ENCODE measurements at places on chromosomes 5 and 9.

- DNase-seq = no peak
Observed at GRCh38 chr5:90305041-90305720, 104.4 kb downstream of the CETN3 start.

GRCh38 chr5:57456531-57457135 lies 26.0 kb downstream of the ACTBL2 start:
- DNase-seq = no peak

DNA sequence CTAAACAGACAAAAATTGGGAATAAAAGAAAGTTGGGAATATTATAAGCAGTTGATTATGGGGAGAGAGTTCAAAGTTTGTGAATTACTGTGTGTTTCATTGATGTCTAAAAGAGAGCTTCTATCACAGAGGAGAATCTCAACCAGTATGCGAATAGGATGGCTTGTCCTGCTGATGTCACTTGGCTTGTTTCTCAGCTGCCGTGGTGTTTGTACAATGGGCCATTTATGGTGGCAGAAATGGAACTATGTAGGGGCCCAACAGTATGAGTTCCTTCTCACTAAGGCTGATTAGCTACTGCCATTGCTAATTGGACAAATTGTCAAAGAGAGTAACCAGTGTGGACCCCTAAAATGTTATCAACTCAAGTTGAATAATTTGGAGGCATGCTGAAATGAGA lies 103.9 kb downstream of the ST8SIA4 start:
- no peak for DNase-seq

DNA sequence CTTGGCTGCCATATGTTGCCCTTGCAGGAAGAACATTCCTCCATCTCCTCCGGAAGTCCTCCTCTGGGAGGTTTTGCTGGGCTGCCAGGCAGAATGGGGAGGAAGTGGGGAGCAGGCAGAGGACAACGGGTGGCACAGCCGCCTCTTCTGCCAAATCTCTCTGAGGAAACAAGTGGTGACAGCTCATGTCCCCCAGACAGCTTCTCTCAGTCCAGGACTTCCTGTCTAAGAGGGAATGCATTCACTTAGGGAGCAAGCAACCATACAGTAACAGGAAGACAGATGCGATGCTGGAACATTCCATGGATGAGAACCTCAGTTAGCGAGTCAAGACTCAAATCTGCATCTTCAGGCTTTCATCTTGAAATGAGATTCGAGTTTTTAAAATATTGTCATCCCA lies 701.0 kb downstream of the SEMA5A start:
- DNase-seq = no peak

GRCh38 chr5:146836226-146836842 lies 42.2 kb downstream of the PPP2R2B start:
- no peak for DNase-seq

GRCh38 chr5:59484618-59485017 lies 408.9 kb downstream of the PDE4D start:
- DNase-seq = no peak

DNA sequence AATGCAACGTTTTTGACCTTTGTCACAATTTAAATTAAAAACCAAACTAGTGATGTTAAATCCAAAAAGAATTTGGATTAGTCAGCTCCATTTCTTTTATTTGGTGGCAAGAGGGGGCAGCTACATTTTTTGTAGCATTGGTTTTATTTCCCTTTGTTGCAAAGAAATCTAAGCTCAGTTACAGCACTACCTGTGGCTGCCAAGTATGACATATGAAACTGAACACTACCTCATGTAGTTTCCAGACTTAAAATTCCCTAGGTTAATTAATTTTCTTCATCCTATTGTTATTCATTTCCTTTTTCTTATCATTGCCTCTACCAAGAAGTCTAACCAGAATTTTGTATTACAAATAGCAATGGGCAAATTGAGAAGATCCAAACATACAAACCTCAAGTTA lies 393.5 kb downstream of the BRINP1 start:
- no peak for DNase-seq

DNA sequence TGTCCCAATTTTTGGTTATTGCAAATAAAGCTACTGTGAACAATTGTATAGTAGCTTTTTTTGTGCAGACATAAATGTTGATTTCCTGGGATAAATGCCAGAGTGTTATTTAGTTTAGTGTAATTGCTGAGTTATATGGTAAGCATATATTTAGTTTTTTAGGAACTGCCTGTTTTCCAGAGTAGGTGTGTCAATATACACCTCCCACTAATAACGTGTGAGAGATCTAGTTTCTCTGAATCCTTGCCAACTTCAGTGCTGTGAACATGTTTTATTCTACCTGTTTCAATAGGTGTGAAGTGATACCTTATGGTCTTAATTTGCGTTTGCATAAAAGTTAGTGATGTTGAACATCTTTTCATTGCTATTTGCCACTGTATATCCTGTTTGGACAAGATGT lies 9.1 kb upstream of the OR2S2 start:
- no peak for DNase-seq

DNA sequence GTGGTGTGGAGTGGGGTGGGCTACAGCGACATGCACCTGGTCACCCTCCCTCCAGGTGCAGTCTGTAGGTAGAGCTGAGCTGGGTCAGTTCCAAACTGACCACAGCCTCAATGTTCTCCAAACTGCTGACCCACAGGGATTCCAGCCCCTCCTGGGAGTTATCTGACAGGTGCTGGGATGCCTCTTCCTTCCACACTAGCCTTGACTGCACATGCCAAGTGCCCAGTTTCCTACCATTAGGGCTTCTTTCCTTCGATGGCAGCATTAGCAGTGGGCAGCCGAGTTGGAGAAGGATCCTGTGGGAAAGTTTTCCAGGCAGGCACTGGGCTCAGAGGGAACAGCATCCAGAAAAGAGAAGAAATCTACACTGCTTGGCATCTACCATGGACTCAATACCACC lies 64.0 kb upstream of the GABRP start:
- DNase-seq = no peak

DNA sequence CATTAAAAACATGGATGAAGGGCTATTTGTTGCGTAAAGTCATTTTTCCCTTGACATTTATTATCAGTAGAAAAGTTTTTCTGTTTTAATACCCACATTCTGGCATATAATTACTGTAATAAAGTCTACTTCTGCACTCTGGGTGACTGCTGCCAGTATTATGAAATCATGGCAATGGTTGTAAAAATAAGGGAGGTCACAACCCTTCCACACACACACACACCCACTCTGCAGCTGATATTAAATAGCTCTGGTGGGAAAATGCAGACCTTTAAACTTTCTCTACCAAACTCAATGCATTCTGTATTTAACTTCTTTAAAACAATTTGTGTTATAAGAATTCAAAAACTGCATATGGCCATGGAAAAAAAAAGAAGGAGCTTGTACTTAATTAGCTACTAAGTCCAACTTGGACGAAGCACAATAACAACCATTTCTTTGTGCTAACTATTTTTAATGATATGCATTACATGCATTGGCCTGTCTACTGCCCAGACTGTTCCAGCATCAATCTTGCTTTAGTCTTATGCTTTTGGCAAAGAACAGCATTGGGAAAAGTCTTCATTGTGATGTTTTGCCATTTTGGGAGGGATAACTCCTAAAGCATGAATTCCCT lies 137.6 kb upstream of the MAP3K1 start:
- no peak for DNase-seq

DNA sequence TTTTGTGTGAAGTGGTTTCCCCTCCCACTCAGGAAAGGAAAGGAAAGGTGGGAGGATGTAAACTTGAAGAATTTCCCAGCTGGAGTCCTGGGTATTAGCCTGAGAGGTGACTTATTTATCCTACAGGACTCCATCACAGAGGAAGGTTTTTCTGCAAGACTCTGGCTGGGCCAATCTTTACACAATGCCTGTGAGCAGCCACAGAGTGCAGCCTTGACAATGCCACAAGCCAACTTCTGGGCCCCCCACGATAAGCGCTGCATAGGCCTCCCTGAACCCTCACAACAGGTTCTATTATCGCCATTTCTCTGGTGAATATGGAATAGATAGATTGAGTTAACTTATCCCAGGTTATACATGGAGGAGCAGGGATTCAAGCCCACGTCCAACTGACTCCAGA lies 12.4 kb downstream of the TTC39B start:
- no peak for DNase-seq

GRCh38 chr5:173308226-173308625 lies 20.0 kb downstream of the STC2 start:
- DNase-seq = no peak

GRCh38 chr9:71741926-71742648 lies 26.2 kb downstream of the CEMIP2 start:
- DNase-seq = no peak

DNA sequence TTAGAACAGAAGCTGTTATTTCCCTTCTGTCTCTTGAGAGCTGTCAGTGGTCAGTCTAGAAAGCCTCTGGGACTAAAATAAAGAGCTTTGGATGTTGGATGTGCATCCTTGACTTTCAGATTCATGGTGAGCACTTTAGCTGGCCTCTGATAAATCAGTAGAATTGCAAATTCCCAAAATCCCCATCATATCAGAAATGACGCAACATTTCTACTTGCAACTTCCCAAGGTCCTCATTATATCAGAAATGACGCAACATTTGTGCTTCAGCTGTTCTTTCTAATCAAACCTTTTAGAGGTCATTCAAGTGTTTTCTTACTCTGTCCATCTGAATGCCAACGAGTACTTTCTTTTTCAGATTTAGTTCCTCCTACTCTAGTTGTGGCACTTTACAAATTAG lies 167.3 kb upstream of the MOCS2 start:
- no peak for DNase-seq

- no peak for DNase-seq
Observed at GRCh38 chr9:68822596-68823165, 117.6 kb downstream of the PIP5K1B start.

- no peak for DNase-seq
Observed at GRCh38 chr9:84761137-84761808, 91.7 kb downstream of the NTRK2 start.

DNA sequence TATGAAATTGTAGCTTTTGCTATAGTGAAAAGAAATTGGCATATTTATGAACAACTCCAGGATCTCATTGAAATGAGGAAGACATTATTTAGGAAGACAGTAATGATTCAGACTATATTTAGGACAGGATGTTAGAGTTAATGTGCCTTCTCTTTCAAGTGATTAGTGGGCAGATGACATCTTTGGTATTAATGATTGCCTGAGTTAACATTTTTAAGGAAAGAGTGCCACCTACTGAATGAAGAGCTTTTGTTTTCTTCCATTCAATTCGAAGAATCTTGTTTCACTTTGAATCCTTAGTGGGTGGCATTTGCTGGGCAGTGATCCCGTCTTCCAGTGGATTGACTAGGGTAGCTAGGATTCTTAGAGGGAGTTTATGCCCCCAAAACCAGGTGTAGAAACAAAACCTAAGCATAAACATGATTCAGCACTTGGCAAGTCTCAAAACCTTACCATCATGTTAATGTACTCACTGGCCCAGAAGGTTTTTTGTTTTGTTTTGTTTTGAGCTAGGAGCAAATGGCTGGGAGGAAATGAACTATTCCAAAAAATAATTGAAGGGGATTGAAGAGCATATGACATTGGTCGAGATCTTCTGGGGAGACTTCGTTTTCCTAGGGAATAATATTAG lies 23.2 kb downstream of the MAP3K1 start:
- no peak for DNase-seq

GRCh38 chr9:113589407-113589806 lies 125.9 kb downstream of the RGS3 start:
- no peak for DNase-seq

DNA sequence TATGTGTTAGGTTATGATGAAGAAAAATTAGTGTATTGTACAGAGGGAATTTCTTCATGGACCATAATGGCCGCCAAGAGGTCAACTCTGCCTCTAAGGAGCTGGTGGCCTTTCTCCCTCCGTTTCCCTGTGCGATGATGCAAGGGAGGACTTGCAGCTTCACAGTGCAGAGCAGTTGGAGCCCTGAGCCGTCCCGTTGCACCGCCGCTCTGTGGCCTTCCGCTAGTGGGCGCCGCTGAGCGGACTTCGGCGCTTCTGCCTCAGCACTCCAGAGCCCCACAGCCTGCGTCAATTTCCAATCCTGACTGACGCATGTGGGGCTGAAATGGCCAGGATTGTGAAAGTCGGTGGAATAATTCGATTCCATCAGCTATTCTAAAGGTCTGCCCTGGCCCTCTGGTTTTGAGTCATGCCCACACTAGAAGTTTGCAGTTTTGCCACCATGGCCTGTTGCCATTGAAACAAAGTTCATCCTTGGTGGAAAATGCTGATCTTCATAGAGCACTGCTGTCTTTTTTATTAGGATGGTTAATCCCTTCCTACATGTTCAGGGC lies 22.7 kb upstream of the LECT2 start:
- DNase-seq = no peak

- DNase-seq = no peak
Observed at GRCh38 chr5:95798048-95798447, 24.5 kb downstream of the GLRX start.

DNA sequence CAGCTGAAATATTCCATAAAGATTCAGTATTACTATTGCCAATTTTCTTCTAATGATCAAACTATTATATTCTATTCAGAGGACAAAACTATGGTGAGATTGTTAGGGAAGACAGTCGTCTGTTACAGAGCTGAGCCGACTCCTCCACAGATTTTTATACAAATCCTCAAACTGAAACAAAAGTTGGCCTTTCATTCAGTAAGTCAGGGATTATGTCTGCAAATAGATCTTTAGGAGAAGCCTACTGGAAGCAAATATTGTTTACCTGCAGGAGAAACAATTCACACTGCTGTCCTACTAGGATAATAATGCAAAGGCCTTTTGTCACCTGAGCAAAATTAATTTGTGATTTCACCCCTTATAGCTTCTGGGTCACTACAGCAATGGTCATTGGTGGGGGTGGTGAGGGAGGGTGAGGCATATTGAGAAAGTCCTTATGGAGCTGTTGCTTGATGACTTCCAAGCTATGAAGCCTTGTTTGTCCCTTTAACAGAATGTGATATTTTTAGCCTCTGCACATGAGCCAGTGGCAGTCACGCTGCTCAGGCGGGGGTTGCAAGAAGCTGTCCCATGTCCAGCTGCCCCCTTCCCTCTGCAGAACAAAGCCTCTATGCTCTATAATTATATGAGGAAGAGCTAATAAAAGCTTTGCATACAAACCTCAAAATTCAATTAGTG lies 200.5 kb upstream of the KLF9 start:
- DNase-seq = no peak

- DNase-seq = no peak
Observed at GRCh38 chr5:31855134-31856040, 216.5 kb downstream of the PDZD2 start.

- no peak for DNase-seq
Observed at GRCh38 chr5:65835191-65835590, 91.2 kb upstream of the ERBIN start.

DNA sequence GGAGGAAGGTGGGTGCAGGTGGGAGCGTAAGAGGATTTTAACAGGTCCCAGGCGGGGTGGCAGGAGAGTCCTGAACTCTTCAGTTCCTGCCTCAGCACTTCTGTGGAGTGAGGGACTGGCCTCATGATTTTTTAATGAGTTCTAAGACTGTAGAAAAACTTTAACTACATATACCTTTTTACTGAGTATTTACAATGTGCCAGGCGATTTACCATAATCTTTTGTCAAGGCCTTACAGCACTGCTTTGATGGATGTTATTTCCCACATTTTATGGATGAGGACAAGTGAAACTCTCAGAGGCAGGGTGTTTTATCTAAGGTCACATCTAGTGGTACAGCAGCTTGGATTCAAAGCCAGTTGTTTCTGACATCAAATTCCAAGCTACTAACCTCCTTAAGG lies 99.5 kb downstream of the PJA2 start:
- no peak for DNase-seq

GRCh38 chr5:113201715-113202114 lies 225.1 kb downstream of the DCP2 start:
- no peak for DNase-seq
